H9 (cell line): ENCODE measurements at places on chromosomes 11 and 22.

DNA sequence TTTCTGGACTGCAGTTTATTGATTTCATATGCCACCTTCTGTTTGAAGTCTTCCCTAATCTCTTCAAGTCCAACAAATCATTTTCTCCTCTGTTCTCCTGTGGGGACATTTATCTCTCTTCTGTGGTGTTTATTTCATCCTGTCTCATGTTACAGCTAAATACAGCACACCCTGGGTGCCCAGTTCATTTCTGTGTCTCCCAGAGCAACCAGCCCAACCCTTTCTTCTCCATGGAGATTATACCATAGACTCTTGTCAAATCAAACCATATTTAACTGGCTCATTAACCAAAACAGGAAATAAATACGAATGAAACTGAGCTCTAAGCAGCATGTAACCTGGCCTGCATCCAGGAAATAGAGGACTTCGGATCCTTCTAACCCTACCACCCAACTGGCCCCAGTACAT lies at the start of gene MS4A8:
TSS of gene MS4A8 (plus strand) at position 329 of the 408 bp plus-strand sequence. CDS start 1,249 bp downstream, outside the sequence.
- no peak for DNase-seq

DNA sequence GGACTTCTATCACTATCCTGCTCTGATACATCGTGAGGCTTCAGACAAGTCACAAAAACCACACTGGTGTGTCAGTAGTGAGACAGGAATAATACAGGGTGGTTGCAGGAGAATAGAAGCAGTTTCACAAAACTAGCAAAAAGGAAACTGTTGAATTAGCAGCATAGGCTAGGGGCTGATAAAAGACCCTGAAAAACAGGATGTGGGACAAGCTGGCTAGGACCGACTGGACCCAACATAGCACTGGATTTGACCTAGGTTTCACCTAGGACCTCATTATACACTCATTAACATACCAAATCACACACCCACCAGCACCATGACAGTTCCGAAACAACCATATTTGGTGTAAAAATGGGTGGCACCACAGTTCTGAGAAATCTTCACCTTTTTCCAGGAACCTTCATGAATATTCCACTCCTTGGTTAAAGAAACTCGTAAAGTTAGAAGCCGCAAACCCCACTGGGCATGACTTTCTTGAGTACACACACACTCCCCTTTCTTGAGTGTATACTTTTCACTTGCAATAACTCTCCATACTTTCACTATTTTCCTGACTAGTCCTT lies 76.2 kb downstream of the SLC1A2 start:
- DNase-seq: no peak

DNA sequence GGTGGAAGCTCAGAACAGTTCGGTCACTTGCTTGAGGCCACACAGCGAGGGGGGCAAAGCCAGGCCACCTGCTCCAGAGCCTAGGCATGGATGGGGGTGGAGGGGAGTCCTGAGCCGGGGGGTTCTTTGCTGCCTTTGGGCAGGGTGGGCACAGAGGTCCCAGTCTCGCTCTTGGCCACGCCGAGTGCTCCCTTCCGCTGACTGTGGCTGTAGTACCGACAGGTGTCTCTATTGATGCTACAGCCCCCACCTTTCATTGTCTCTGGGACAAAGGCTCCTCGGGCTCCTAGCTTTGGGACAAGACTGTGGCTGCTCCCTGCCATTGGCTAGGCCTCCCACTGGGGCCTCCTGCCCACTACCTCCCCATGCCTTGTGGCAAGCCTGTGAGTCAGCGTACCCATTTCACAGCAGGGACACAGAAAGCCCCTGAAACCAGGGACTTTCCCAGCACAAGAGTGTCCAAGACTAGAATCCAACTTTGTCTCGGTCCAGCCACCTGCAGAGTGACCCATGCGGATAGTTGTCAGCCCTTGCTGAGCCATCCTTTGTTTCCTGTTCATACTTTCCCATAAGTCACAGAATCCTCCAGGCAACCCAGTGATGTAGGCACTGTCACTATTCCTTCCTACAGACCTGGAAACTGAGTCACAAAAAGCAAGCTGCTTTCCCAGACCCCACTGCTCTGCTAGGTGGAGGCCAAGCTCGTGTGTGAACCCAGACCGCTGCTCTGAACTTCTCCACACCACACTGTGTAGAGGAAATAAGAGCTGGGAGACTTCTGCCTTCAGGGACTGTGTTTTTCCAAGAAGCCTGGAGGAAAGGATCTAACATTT lies 17.2 kb downstream of the MYEOV start:
- no peak for DNase-seq

DNA sequence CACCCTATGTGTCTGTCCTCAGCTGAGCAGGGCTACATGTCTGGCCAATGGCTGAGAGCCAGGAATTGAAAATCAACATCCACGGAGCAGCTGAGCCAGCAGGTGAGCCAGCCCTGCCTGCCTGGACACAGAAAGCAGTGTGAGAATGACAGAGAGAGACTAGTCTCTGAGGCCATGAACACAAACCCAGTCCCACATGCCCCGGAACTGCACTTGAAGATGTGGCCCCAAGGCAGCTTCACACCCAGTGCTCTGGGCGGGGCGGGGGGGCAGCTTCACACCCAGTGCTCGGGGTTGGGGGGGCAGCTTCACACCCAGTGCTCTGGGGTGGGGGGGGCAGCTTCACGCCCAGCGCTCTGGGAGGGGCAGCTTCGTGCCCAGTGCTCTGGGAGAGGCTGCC lies 37.6 kb downstream of the TRMU start:
- no peak for DNase-seq

DNA sequence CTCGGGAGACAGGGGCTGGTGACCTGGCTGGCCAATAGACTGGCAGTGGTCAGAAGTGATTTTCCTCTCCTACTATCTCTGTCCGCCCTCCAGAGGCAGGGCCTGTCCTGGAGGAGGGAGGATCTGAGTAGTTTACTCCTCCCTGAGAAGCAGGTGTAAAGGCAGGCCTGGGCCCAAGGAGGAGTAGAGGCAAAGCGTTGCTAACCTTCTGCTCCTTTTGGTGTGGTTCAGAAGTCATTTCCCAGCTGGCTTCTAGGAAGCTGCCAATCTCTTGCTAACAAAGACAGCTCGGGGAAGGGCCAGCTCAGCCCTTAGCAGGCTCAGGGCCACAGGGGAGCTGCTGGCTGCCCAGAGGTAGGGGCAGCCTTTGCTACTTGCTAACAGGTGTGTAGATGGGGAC lies 151.1 kb upstream of the NECTIN1 start:
- peak; percentile 52 for DNase-seq
